ENCODE measurements at places on chromosomes 3 and 15. TPM values are rescaled to one million over a fixed set of nuclear protein-coding genes. Genes with fewer than 3 reads are reported as not detected.

Gene FSTL1
- 9.2 TPM for total RNA-seq

- DNase-seq = no peak
- no peaks in the 10 kb centered on the region for H3K36me3 ChIP-seq
- no peaks in the 10 kb centered on the region for H3K27me3 ChIP-seq
Observed at GRCh38 chr3:71521940-71522876, 61.3 kb downstream of the FOXP1 start.

GRCh38 chr3:31157893-31158620 is 263.6 kb upstream of the GADL1 start:
- no peak overlapping the region for H3K4me3 ChIP-seq
- no peak overlapping the region for H3K27ac ChIP-seq
- no peaks in the 10 kb centered on the region for H3K36me3 ChIP-seq
- H3K4me1 ChIP-seq = no peaks in the 10 kb centered on the region

DNA sequence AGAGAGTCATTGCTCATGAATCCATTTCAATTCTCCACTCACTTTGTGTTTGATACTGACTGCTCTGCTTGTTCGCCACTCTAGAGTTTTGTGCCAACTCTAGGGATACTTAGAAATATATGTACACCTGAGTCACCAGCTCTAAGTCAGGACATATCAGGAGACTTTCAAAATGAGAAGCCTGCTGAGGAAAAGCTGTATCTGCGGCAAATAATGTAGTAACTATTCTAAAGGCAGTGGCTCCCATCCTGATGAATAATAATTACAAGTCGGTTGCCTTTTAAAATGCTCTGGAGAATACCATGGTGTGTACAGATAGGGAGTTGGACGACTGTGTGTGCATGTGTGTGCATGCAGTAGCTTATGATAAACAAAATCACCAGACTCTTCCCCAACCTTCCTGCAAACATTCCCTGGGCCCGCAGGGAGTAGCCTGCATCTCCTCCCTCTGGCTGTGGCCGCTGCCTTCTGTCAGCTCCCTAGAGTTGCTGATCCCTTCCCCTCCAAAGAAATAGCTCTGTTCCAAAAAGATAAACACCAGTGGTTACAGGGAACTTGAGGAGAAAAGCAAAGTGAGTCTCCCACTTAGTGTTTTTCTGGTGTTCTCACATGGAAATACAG is 346.3 kb upstream of the UMPS start:
- H3K36me3 ChIP-seq = no peaks in the 10 kb centered on the region
- peaks cover 48% of the 10 kb centered on the region for H3K27me3 ChIP-seq
- no peak for DNase-seq
- H3K4me1 ChIP-seq = no peaks in the 10 kb centered on the region
- H3K27ac ChIP-seq = no peak overlapping the region
- H3K4me3 ChIP-seq = no peak overlapping the region

Gene SMCO1
- not detected for total RNA-seq

GRCh38 chr3:130841357-130841756 is 52.5 kb upstream of the ATP2C1 start:
- no peaks in the 10 kb centered on the region for H3K36me3 ChIP-seq
- peaks cover 12% of the 10 kb centered on the region for H3K27me3 ChIP-seq
- no peaks in the 10 kb centered on the region for H3K4me1 ChIP-seq
- no peak overlapping the region for H3K4me3 ChIP-seq
- H3K27ac ChIP-seq = no peak overlapping the region

Gene CD86
- total RNA-seq = not detected

- H3K4me3 ChIP-seq = no peak overlapping the region
- H3K4me1 ChIP-seq = no peaks in the 10 kb centered on the region
- H3K36me3 ChIP-seq = no peaks in the 10 kb centered on the region
- no peak overlapping the region for H3K27ac ChIP-seq
- no peaks in the 10 kb centered on the region for H3K27me3 ChIP-seq
Observed at GRCh38 chr3:125645616-125646015, 50.3 kb upstream of the OSBPL11 start.

DNA sequence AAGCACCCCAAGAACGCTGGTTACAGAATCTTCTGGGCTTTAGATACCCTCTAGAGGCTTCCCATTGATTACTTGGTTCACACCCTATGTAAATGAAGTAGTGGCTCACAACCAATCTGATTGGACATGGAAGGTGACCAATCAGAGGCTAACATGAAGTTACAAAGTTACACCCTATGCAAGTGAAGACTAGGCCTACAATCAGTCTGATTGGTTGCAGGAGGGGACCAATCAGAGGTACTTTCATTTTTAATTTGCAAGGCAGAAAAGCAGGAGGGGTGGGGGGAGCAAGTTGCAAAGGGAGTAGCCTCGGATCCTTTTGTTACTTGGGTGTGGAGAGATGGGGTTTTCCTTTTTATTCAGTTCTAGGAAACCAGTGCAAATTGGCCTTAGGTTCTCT is 11.1 kb upstream of the RTP2 start:
- no peaks in the 10 kb centered on the region for H3K4me1 ChIP-seq
- DNase-seq = no peak
- H3K36me3 ChIP-seq = no peaks in the 10 kb centered on the region
- no peak overlapping the region for H3K27ac ChIP-seq
- H3K4me3 ChIP-seq = no peak overlapping the region

Gene APOD
- total RNA-seq = not detected

Gene CCR9
- not detected for total RNA-seq

- DNase-seq = no peak
- peaks cover 6% of the 10 kb centered on the region for H3K4me1 ChIP-seq
- no peaks in the 10 kb centered on the region for H3K27me3 ChIP-seq
Observed at GRCh38 chr3:188671971-188672370, 499.8 kb upstream of the TPRG1 start.

Gene MANF
- 69.9 TPM for total RNA-seq

GRCh38 chr15:68725736-68726135 is 95.0 kb downstream of the ANP32A start:
- H3K27me3 ChIP-seq = no peaks in the 10 kb centered on the region
- H3K36me3 ChIP-seq = no peaks in the 10 kb centered on the region

Gene SI
- total RNA-seq = not detected

Gene PODXL2
- total RNA-seq = 15.3 TPM

DNA sequence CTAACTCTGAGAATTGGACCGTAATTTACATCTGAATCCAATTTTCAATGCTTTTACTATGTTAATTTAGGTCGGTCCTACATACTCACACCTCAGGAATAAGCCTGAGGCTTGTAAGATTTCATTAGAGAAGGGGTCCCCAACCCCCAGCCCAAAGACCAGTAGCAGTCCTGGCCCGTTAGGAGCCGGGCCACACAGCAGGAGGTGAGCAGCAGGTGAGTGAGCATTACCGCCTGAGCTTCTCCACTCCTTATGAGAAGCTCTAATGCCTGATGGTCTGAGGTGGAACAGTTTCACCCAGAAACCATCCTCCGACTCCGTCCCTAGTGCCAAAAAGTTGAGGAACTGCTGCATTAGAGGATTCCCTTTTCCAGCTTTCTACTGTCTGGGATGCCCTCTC is 757.3 kb downstream of the SI start:
- H3K27ac ChIP-seq = no peak overlapping the region
- H3K36me3 ChIP-seq = no peaks in the 10 kb centered on the region
- no peak overlapping the region for H3K4me3 ChIP-seq
- no peaks in the 10 kb centered on the region for H3K27me3 ChIP-seq
- H3K4me1 ChIP-seq = no peaks in the 10 kb centered on the region

DNA sequence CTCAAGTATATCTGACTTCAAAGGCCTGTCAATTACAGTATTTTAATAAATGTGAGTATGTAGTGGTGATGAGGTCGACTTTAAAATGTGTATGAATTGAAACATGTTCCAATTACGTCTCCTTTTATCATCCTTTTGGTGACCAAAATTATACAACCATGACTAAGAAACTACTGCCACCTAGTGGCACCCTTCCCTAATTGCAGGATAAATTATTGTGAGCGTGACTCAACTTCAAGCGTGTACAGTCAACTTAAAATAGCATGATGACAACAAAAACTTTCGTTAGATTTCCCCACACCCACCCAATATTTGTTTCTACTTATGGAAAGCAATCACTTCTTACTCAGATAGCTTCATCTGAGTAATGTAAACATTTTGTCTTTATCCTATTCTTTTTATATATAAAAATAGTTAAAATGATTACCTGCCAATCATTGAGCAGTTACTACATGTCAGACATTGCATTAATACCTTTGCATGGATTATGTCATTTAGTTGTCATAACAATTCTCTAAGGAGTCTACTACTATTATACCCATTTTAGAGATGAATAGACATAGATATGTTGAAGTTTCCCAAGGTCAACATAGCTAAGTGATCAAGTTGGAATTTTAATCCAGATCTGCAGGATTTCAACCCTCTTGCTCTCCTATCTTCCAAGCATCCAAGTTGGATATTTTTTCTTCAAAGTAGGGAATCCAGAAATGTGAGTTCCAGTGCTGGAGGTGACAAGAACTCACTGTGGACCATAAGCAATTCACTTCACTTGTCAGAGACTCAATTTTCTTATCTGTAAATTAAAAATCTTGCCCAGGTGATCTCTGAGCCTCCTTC is 106.0 kb downstream of the MEX3B start:
- no peaks in the 10 kb centered on the region for H3K27me3 ChIP-seq
- DNase-seq = peak; percentile 8
- no peaks in the 10 kb centered on the region for H3K36me3 ChIP-seq
- H3K27ac ChIP-seq = no peak overlapping the region

All from Panc1 (cell line).